ENCODE measurements at places on chromosomes 7 and 10. TPM values are rescaled to one million over a fixed set of nuclear protein-coding genes. Genes with fewer than 3 reads are reported as not detected.

DNA sequence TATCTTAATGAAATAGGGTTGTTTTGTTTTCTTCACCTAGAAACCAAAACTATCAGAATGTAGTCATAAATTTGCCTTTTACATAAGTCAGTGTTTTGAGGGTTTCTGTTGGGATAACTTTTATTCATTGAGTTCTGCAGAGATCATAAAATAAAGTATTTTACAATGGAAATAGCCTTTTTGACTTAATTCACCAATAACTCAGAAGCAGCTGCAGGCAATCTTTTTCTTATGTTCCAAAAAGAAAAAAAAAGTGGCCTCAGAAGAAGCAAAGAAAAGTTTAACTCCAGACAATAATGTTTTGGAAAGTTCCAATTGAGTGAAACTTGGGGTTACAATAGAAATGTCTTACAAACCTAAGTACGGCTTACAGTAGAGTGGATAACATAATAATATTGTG, 491.7 kb upstream of the NRP1 start:
- no peaks in the 10 kb centered on the region for H3K27me3 ChIP-seq
- no peaks in the 10 kb centered on the region for H3K36me3 ChIP-seq
- no peak for DNase-seq
- H3K4me3 ChIP-seq: no peak overlapping the region

Gene SYT15
- 0.65 TPM for total RNA-seq

- no peak overlapping the region for H3K4me3 ChIP-seq
- H3K27me3 ChIP-seq: peaks cover 15% of the 10 kb centered on the region
- DNase-seq: no peak
- no peaks in the 10 kb centered on the region for H3K4me1 ChIP-seq
- no peaks in the 10 kb centered on the region for H3K36me3 ChIP-seq
These were observed 2.6 kb upstream of the GPR26 start for GRCh38 chr10:123663522-123663921.

- no peaks in the 10 kb centered on the region for H3K36me3 ChIP-seq
- peaks cover 29% of the 10 kb centered on the region for H3K27me3 ChIP-seq
- no peak for DNase-seq
- H3K27ac ChIP-seq: no peak overlapping the region
- H3K4me3 ChIP-seq: no peak overlapping the region
These were observed 127.1 kb downstream of the GLRX3 start for GRCh38 chr10:130263289-130263688.

Gene ZKSCAN1
- 43.0 TPM for total RNA-seq

Gene TMEM254
- 2.3 TPM for total RNA-seq

Gene MYH16
- not detected for total RNA-seq

Gene DMBT1
- 0.07 TPM for total RNA-seq

Gene CNTNAP2
- 0.62 TPM for total RNA-seq

- no peaks in the 10 kb centered on the region for H3K4me1 ChIP-seq
- no peak for DNase-seq
- H3K36me3 ChIP-seq: no peaks in the 10 kb centered on the region
- H3K27ac ChIP-seq: no peak overlapping the region
These were observed 114.9 kb upstream of the FAM3C start for GRCh38 chr7:121510858-121511482.

Gene ANKRD2
- total RNA-seq: not detected

Gene CYP3A7
- not detected for total RNA-seq

- no peaks in the 10 kb centered on the region for H3K4me1 ChIP-seq
- H3K27ac ChIP-seq: no peak overlapping the region
- H3K27me3 ChIP-seq: no peaks in the 10 kb centered on the region
- H3K4me3 ChIP-seq: no peak overlapping the region
- H3K36me3 ChIP-seq: peaks cover 96% of the 10 kb centered on the region
- DNase-seq: no peak
These were observed 22.9 kb downstream of the DLD start for GRCh38 chr7:107913851-107914250.

Gene SLC26A3
- 0.86 TPM for total RNA-seq

DNA sequence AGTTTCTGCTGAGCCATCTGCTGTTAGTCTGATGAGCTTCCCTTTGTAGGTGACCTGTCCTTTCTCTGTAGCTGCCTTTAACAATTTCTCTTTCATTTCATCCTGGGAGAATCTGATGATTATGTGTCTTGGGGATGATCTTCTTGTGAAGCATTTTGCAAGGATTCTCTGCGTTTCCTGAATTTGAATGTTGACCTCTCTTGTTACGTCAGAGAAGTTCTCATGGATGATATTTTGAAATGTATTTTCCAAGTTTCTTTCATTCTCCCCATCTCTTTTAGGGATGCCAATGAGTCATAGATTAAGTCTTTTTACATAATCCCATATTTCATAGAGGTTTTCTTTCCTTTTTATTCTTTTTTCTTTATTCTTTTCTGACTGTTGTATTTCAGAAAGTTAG, 184.2 kb upstream of the BET1 start:
- no peaks in the 10 kb centered on the region for H3K27me3 ChIP-seq
- no peak overlapping the region for H3K27ac ChIP-seq
- DNase-seq: no peak
- H3K4me3 ChIP-seq: no peak overlapping the region

Data from K562 (cell line).